ENCODE measurements at places on chromosomes 2 and 18. TPM values are rescaled to one million over a fixed set of nuclear protein-coding genes. Genes with fewer than 3 reads are reported as not detected.
A peak's percentile ranks its signal among the peaks of the same experiment; 100 is the strongest.

DNA sequence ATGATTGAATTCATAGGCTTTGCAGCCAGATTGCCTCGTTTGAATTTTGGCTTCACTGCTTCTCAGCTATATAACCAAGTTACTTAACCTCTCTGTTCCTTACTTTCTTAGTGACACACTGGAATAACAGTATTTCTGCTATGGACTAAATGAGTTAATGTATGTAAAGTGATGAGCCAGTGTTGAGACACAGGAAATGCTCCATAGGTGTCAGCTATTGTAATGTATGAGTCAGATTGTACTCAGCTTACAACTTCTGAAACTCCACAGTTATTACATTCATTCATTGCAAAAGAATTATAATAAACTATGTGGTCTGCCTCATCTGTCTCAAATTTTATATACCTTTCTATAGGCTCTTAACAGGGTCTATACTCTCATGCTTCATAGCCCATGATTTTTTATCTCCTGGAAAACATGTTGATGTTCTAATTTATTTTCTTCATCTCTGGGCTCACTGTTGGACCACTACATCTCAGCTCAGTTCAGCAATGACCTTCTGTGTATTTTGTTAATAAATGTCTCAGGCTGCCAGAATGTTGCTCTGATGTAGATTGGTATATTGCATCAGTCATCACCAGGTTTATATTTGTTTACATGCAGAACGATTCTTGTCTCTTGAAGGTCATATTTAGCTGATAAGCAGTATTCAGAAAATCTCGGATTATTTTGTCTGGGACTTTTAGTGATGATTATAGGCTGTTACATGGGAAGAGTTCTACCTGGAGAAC lies 76.2 kb downstream of the MAP3K20 start:
- peak; percentile 53 for DNase-seq

- peak; percentile 84 for DNase-seq
Measured at GRCh38 chr2:215900203-215900611, 113.1 kb downstream of the MREG start.

DNA sequence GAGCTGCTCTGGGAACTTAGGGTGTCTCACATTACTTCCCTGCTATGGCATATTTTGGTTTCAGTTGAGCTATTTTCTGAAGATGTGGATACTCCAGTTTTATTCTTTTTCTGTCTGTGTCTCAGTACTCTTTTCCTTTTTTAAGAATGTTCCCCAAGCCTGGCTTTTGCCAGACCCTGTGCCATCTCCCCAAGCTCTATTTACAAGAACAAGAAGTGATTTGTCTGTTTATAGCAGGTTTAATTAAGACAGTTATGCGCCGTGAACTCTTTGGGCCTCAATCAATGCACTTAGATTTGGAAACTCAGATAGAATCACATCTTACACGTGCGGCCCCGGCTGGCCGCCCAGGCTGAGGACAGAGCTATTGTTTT lies 8.9 kb upstream of the SATB2 start:
- DNase-seq, result no peak

RAB11FIP5 gene
- total RNA-seq, result 33.7 TPM

All from LHCN-M2 (cell line).